CD4-positive, alpha-beta T cell (primary cell): ENCODE measurements at places on chromosomes 7 and 10. TPM values are rescaled to one million over a fixed set of nuclear protein-coding genes. Genes with fewer than 3 reads are reported as not detected.

DNA sequence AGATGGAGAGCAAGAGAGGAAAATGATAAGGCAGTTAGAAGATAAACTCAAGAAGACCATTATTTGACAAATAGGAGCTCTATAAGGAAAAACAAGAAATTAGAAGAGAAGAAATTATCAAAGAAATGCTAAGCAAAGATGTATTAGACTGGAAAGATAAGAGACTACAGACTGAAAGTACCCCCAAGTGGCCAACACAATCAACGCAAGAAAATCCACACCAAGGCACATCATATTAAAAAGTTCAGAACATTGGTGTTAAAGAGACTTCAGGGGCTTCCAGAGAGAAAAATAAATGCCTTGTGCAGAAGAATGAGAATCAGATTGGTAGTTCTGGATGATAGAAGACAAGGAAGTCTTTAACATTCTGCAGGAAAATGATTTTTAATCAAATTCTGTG, 46.0 kb downstream of the SH2D4B start:
- no peak for DNase-seq

- DNase-seq, result no peak
Observed at GRCh38 chr7:29285444-29285793, 90.8 kb downstream of the CHN2 start.

PKD2L1 gene
- not detected for total RNA-seq

- DNase-seq, result no peak
Observed at GRCh38 chr7:28674359-28674782, 262.1 kb downstream of the CREB5 start.

OR2A1 gene
- total RNA-seq, result 0.19 TPM

DNA sequence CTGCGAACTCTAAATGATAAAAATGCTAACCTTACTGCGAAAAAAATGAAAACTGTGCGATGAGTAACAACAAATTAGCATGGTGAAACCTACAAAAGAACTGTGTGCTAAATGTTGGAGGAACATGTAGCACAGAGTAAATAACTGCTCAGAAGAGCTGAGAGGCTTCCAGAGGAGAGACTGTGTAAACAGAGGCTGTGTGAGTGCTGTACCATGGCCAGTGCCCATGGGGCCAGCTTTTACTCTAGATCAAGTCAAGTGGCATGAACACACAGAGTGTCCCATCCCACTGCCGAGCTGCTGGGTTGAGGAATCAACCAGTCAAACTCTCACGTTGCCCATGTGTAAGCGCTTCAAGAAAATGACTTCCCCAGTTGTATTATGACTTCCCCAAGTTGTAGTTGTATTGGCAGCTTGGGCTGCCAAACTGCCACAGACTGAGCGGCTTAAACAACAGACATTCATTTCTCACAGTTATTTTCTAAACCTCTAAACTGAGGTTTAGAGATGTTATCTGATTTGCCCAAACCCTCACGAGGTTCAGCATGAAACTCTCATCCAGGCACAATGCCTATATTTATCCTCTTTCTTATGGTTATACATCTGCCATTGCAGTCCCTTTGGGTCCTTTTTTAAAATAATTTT, 270.7 kb downstream of the ABCA13 start:
- DNase-seq, result no peak

CALML3 gene
- total RNA-seq, result not detected

PLXDC2 gene
- total RNA-seq, result 0.61 TPM

DNA sequence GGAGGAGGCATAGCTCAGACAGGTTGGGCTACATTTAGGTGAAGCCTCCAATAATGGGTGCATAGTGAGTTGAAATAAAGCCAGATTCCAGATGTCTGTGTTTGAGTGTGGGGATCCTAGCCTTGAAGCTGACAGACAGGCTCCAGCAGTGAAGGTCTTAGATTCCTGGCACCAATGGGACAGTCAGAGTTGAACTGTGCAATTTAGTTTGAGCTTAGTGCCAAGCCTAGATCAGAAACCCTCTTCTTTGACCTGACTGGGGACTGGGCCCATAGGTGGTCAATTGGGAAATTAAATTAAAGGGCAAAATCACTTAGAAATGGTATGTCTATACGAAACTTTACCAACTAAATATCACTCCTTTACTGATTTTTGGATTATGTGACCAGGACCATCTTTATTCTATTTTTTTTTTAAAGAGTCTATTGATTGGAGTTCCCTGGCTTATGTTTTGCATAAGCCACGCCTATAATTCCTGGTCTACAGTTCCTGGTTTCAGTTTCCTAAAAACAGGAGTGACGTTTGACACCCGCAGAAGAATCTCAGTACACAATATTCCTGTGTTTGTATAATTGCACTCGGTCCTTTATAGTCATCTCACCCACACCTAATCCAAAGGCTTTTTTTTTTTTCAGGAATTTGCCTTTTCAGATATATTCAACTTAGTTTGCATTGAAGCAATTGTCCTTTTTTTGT, 201.4 kb downstream of the GFRA1 start:
- DNase-seq, result no peak

GRCh38 chr10:89975771-89976170, 274.4 kb downstream of the KIF20B start:
- DNase-seq, result no peak

GRCh38 chr10:117878626-117879025, 168.1 kb downstream of the RAB11FIP2 start:
- no peak for DNase-seq

GRCh38 chr7:128810473-128810872, 18.7 kb downstream of the CCDC136 start:
- DNase-seq, result no peak

DNA sequence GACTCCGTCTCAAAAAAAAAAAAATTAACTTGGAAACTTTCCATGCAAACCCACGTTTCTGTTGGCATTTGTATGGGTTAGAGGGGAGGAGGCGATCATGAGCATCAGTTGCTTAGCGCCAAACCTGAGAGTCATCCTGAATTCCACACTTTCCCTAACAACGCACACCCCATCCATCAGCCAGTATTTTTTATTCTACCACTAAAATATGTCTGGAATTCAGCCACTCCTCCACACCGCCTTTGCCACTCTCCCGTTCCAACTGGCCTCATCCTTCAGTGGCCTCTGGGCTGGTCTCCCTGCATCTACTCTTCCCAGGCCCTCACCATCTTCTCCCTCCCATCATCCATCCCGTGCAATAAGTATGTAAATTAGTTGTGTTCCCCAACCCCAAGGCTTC, 4.7 kb upstream of the LMBR1 start:
- no peak for DNase-seq

GRCh38 chr10:61907011-61907410, 5.5 kb downstream of the ARID5B start:
- DNase-seq, result no peak

PHYHIPL gene
- total RNA-seq, result not detected

DNA sequence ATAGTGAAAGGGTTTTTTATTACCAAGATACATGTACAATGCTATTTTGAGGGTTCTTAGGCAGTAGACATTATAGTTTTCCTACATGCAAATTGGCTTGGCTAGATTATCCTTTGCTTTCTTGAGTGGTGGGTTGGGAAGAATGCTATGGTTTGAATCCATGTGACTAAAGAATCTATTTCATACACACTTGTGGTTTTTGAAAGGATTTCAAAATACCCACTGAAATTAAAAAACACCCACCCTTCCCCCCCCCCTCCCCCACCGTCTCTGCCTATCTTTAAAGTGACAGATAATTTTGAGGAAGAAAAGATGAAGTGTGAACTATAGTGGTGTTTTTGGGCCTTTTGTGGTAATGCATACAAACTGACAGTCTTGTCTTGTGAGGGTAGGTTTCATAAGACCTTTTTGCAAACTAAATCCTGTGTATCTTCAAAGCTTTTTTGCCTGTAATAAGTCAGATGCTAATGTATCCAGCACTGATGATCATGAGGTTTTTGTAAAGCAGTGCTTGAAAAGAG, 90.9 kb downstream of the TPST1 start:
- no peak for DNase-seq

CASTOR2 gene
- 3.6 TPM for total RNA-seq

DNA sequence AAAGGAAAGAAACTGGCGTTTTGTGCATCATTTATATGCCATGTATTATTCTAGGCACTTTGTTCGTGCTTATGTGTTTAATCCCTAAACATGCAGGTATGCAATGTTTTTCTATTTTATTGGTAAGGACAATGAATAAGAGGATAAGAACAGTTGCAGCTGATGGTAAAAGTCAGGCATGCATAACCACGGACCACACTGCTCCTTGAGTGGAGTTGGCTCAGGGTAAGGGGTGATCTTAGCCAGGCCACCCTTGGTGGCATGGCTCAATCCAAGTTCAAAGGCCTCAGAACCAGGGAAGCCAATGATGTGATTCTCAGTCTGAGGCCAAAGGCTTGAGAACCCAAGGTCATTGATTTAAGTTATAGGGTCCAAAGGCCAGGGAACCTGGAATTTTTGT, 1068.1 kb downstream of the NRG3 start:
- no peak for DNase-seq

HOXA3 gene
- total RNA-seq, result not detected

GRCh38 chr7:106504645-106505044, 156.3 kb downstream of the CCDC71L start:
- no peak for DNase-seq

SLC26A3 gene
- not detected for total RNA-seq
